ENCODE measurements at places on chromosomes 13 and 19. TPM values are rescaled to one million over a fixed set of nuclear protein-coding genes. Genes with fewer than 3 reads are reported as not detected.

FFAR1 gene
- total RNA-seq, result 1.3 TPM

GRCh38 chr19:36030264-36031148, 2.2 kb downstream of the CLIP3 start:
- no peak for DNase-seq

- no peak for DNase-seq
Observed at GRCh38 chr13:52599848-52600603, 42.2 kb upstream of the HNRNPA1L2 start.

HSH2D gene
- not detected for total RNA-seq

DNA sequence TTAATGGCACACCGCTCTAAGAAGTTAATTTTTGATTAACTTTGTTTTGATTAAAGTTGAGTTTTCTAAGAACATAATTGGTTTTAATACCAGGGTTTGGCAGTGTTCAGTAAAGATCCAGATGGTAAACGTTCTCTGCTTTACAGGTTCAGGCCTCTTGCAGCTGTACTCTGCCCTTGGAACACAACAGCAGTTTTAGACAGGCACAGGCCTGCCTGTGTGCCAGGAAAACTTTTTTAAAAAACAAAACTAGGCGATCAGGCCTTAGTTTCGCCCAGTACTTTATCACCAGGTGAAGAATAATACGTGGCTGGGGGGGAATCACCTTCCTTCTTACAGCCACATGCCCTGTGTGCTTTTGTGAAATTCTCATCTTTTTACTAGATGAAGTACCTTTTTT, 38.0 kb upstream of the TEX29 start:
- no peak for DNase-seq

FUT6 gene
- not detected for total RNA-seq

- no peak for DNase-seq
Observed at GRCh38 chr19:1471515-1472160, 7.4 kb downstream of the C19orf25 start.

DNA sequence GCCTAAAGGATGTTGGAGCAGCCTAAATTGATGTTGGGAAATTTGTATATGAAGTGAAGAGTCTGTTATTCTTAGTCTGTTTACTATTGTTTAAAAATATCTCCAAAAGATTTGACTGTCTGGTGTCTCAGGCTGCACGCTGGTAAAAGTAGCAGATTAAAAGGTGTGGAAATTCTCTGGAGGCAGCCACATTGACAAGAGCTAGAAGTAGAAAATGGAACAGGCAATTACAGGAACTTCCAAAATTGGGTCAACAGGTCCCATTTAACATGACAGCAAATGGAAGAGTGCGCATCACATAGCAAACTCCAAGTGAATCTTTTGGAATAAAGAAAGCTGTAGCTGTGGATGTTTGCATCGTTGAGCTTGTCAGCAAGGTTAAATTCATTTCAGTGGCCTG, 138.3 kb downstream of the MTUS2 start:
- no peak for DNase-seq

ZNF90 gene
- total RNA-seq, result 0.94 TPM

DNA sequence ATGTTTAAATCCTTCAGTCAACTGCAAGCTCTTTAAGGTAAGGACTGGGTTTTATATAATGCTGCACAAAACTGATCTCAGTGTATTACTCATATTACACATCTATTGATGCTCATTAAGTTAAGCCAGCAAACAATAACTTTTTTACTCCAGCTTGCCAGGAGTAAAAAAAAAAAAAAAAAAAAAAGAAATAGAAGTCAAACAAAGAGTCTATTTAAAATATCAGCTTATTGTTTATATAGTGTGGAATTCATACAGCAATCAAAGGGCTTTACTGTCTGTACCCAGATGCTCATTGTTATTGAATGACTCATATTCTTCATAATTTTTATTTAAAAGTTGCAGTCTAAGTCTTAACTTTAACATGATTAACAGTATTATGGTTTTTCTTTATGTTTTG, 21.8 kb upstream of the KBTBD7 start:
- no peak for DNase-seq

CACNA1A gene
- total RNA-seq, result 194 TPM

MATK gene
- 58.5 TPM for total RNA-seq

MEDAG gene
- total RNA-seq, result 1.4 TPM

CCDC194 gene
- total RNA-seq, result not detected

- DNase-seq, result no peak
Observed at GRCh38 chr13:33441015-33441414, 155.5 kb upstream of the STARD13 start.

DNA sequence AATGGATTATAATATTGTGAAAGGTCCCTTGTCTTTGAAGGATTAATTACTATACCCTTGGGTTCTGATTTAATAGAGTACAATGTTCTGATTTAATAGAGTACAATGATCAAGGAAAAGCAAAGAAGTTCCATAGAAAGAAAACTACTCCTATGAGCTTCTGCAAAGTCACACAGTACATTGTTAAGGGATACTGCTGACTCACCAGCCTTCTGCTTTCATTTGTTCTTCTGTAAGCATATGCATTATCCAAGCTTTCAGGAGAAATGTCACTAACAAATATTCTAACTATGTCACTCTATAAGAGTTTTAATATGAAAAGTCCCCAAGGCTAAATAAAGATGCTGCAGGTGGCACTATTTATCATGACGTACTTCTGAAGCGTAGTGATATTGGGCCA, 396.7 kb downstream of the RFC3 start:
- DNase-seq, result no peak

LGALS16 gene
- total RNA-seq, result not detected

- no peak for DNase-seq
Observed at GRCh38 chr19:35975608-35976214, 19.3 kb upstream of the SDHAF1 start.

- DNase-seq, result no peak
Observed at GRCh38 chr19:460877-461720, at the start of gene SHC2. SHC2 (minus strand) TSS chr19:461033; CDS start chr19:460996, 37 bp downstream.

DNA sequence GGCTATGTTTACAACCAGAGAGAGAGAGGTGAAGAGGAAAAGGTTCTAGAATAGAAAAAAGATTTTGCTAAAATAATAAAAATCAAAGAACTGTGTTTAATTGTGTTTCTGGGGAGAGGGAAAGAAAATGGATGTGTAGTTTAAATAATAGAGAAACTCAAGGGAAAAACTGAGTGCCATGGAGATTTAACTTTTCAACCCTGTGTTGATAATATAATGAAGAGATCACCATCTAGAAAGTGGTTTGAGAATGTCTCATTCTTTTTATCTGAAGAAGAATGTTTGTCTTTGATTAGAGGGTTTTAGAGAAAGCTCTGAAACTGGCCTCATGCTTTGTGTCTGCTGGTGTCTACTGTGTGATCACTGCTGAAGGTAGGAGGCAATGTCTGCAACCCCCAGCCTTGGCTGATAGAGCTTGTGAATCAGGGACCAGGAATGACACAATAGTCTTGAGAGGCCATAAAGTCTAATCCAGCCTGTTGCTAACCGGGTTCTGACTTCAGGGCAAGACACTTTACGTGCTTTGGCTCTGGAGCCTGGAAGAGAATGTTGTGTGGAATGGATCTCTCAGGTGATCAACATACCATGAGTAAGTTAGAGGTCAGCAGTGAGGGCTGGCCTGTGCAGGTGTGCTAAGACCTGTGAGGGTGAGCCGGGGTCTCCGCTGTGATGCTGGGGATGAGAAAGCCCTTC, 5.4 kb downstream of the COL4A2 start:
- DNase-seq, result no peak

DNA sequence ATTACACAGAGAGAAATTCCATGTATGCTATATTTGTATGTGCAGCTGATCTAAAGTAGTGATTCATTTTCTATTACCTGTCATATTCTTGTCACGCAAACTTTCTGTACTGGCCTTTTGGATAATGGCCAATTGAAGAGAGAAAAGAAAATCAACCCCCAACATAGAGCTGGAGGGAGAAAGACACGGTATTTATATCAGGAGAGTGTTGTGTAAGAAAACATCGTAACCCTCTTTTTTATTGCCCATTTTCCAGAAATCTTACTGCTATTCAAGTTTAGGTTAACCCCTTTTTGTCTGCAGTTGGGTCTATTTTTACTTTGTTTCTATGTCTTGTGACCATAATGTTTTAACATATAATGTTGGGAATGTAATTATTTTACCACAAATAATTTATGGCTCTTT, 27.9 kb downstream of the DGKH start:
- no peak for DNase-seq

- peak; percentile 51 for DNase-seq
Observed at GRCh38 chr19:46697204-46697960, 19.5 kb downstream of the PRKD2 start.

DNA sequence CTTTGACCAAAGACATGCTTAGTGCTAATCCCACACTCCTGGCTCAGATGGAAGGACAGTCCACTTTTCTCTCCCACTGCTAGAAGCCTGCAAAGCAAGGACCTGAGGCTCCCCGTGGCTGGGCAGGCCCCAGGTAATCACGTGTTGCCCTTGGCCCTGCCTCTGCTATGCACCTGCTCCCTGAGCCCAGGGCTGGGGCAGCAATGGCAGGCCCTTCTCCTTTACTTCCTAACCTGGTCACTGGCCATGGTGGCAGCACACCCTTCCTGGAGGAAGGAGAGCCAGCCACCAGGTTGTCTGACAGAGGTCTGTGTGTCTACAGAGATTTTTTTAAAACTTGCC, 27.9 kb upstream of the ZNF492 start:
- no peak for DNase-seq

ADPRHL1 gene
- 15.0 TPM for total RNA-seq

- DNase-seq, result no peak
Observed at GRCh38 chr19:38710928-38711725, 33.1 kb downstream of the CAPN12 start.

DNA sequence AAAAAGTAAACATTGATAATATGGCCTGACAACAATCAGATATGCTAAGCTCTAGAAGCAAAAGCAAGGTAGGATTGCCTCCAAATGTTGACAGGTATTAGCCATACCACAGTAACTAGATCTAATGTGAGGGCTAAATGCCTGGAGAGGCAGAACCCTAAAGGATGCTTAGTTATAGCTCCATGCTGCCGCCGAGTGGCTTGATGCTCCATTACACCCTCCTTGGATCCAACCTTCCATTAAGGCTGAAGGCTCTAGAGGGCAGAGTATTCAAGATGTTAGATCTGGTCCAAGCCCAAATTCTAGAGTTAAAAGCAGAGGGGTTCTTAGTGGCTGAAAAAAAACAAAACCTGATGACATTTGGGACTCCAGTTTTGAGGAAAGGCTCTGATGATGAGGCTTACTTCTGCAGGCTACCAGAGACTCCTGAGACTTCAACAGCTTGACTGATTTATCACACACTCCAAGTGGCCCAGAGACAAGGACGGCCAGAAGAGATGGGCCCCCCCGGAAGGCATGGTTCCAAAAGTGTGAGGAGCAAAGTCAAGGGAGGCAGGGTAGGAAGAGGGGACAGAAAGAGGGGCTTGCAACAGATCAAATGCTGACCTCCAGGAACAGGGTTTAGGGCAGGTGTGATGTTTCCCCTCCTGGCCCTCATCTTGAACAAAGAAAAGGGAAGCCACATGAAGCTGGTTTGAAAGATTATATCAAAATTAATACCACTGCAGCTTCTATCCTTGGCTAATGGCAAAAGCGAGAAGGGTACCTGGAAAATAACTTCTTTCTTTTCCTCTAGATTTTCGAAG, 21.9 kb upstream of the CPB2 start:
- peak; percentile 85 for DNase-seq

DNA sequence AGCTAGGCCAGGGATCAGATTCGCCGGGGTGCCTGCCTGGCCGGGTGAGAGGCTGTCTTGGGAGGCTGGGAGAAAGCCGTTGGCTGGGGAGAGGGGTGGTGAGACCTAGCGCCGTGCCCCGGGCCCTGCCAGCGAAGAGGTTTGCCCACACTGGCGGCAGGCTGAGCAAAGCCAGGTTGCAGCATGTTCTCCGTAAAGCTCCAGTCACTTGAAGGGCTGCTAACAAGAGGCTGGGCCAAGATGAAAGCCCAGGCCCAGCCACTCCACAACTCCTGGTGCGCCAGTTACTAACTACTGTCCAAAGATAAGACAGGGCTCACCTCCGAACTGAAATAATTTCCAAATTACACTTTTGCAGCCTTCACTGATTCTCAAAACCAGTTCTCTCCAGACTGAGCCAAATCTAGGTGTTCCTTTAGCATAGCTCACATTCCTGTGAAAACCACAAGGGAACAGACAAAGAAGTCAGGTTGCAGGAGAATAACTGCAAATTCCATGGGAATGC, 16.3 kb downstream of the ELAVL1 start:
- no peak for DNase-seq

GRCh38 chr19:33064458-33064791, 263 bp downstream of the RHPN2 start:
- DNase-seq, result no peak

SYNE4 gene
- not detected for total RNA-seq

FAAP24 gene
- total RNA-seq, result 3.1 TPM

GRCh38 chr13:40168425-40169166, 497.8 kb downstream of the FOXO1 start:
- no peak for DNase-seq

NAPSA gene
- 2.9 TPM for total RNA-seq

SIGLEC14 gene
- total RNA-seq, result 4.4 TPM

DNA sequence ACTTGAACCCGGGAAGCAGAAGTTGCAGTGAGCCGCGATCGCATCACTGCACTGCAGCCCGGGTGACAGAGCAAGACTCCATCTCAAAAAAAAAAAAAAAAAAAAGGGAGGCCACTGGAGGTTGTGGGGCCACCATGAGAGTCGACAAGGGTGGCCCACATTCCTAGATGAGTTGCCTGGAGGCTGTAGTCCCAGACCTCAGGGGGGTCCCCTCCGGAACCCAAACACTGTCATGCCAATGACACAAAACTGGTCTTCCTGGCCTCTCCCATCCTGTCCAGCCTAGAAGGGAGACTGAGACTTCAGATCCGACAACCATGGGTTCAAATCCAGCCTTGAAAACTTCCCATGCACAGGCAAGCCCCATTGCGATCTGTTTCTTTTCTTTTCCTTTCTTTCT, 14.7 kb downstream of the SPC24 start:
- DNase-seq, result no peak

DNA sequence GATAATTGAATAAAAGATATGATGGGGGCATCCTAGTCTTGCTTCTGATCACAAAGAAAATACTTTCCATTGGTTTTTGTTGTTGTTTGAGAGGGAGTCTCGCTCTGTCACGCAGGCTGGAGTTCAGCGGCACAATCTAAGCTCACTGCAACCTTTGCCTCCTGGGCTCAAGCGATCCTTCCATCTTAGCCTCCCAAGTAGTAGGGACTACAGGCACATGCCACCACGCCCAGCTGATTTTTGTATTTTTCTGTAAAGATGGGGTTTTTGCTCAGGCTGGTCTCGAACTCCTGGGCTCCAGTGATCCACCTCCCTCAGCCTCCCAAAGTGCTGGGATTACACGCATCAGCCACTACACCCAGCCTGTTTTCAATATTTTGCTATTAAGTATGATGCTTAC, 17.1 kb upstream of the PSMC4 start:
- DNase-seq, result no peak

SPC24 gene
- total RNA-seq, result 1.8 TPM
